Left renal pelvis (tissue), 4 donors: ENCODE measurements at places on chromosomes 16 and 17.

- no peak for DNase-seq
Measured at GRCh38 chr17:39357986-39358385, 43.4 kb downstream of the FBXL20 start.

- no peak for DNase-seq
Measured at GRCh38 chr16:71459510-71459909, 2.5 kb downstream of the ZNF23 start.

GRCh38 chr17:13569398-13570123, 32.2 kb downstream of the HS3ST3A1 start:
- DNase-seq: no peak

GRCh38 chr16:47858333-47858982, 297.3 kb downstream of the ABCC12 start:
- DNase-seq: no peak

- DNase-seq: no peak
Measured at GRCh38 chr17:50206604-50207293, 5.3 kb upstream of the COL1A1 start.

DNA sequence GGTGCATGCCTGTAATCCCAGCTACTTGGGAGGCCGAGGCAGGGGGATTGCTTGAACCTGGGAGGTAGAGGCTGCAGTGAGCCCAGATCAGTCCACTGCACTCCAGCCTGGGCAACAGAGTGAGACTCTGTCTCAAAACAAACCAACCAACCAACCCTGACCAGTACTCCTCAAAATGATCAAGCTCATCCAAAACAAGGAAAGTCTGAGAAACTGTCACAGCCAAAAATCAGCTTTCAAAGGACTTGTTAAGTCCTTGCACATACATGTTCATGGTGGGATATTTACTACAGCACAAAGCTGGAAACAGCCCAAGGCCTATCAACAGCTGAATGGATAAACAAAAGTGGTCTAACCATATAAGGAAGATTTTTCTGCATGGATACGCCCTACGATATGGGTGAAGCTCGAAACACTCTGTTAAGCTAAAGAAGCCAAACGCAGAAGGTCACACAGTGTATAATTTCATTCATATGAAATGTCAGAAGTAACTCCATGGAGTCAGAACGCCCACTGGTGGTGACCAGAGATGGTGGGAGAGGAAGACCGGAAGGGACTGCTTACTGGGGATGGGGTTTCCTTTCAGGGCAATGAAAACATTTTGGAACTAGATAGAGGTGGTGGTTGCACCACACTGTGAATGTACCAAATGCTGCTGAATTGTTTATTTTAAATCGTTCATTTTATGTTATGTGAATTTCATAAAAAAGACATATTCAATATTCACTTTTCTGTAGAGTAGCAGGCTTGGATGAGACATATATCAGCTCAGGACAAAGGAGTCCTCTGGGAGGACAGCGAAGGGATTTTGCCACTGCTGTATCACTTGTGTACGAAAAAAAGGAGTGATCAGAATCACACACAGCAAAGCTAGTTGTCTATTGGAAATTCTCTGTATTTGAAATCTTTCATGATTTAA, 17.7 kb downstream of the CCL17 start:
- peak; percentile 54 for DNase-seq

GRCh38 chr17:32520737-32521404, 34.1 kb downstream of the CDK5R1 start:
- DNase-seq: no peak

DNA sequence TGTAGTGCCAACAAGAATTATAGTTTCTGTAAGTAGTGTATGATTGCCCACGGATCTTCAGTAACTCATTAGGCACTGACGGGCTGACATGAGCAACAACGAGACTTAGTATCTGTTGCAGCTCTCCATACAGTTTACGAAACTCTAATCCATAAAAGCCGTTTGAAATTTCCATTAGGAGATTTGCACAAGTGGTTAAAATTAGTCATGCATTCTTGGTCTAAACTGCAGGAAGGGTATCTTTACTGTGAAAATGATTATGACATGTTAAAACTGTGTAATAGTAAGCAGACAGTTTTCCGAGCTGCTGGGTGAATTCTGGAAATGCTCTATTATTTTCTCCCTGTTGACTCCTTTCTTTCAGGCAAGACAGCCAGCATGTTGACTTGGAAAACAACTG, 605.0 kb downstream of the WWOX start:
- no peak for DNase-seq

GRCh38 chr17:20934288-20934687, 108.5 kb downstream of the USP22 start:
- no peak for DNase-seq

DNA sequence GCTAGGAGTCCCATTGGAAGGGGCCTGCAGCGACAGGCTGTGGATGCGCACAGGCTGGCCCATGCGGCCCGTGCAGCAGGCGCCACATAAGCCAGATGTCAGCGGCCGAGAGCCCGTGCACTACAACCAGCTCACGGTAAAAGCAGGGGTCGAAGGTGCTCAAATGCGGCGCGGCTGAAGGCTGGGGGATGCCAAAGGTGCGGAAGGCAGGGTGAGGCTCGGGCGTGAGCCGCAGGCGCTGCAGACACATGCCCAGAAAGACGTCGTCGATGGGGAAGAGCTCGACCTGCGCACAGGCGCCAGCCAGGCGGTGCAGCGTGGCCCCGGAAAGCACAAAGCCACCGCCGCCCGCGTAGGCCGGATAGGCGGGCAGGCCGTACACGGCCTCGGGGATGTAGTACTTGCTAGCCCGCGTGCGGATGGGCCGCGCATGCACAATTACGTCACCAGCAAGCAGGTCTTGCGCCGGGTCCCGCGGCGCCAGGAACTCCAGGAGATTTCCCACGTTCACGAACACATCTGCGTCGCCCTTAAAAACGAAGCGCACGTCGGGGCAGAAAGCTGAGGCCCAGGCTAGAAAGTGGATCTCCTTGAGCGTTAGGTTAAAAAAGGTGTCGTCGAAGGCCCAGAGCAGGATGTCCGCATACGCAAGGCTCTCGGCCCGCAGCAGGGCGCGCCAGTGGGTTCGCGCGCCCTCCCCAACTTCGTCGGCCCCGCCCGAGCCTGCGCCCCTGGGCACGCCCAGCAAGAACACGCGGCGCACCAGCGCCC, 1.3 kb downstream of the B3GNT9 start:
- no peak for DNase-seq

- DNase-seq: no peak
Measured at GRCh38 chr16:4675864-4676786, 17.2 kb upstream of the NUDT16L1 start.

GRCh38 chr16:2016407-2016922, 3.1 kb upstream of the NPW start:
- no peak for DNase-seq
